Right lobe of liver (tissue), 6 donors: ENCODE measurements at places on chromosomes 16 and 17. TPM values are rescaled to one million over a fixed set of nuclear protein-coding genes. Genes with fewer than 3 reads are reported as not detected.

VAT1L gene
- total RNA-seq = not detected

GRCh38 chr16:66911801-66912200 lies 6.9 kb downstream of the CDH16 start:
- DNase-seq = peak; percentile 32

DNA sequence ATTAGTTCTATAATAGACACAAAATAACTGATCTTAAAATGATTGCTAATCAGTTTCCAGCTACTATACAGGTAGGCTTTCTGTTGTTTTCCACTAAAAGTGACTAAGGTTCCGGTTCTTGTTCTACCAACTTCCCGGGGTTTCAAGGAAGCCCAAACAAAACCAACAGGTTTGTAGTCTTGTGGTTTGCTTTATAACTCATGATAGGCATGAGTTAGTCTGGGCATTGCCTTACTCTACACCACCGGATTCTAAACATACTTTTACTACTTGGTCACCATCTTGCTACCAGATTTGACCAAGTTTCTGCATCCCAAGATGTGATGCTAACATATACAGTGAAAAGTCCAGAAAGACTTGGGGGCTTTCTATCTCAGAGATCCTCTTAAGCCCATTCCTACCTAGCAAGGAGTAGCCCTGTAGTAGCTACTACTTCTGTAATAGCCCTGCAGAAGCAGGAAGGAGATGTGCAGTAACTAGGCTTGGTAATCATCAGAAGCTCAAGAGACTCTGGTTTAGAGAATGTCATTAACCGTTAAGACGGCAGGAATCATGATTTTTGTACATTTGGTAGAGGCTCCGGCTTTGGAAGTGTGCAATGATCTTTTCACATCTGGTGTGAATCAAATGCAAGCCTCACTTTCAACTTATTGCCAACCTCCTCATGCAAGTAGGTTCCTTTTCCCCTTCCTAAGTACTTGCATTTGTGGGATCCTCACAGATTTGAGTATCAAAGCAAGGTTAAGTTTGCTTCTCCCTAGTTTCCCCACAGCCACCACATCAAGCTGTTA lies 1.6 kb downstream of the FAM117A start:
- DNase-seq = no peak

- DNase-seq = no peak
These were observed 50.9 kb upstream of the GSE1 start for GRCh38 chr16:85562093-85562786.

ST6GALNAC1 gene
- total RNA-seq = not detected

TM4SF5 gene
- 215 TPM for total RNA-seq

MYH4 gene
- total RNA-seq = 0.07 TPM

DNA sequence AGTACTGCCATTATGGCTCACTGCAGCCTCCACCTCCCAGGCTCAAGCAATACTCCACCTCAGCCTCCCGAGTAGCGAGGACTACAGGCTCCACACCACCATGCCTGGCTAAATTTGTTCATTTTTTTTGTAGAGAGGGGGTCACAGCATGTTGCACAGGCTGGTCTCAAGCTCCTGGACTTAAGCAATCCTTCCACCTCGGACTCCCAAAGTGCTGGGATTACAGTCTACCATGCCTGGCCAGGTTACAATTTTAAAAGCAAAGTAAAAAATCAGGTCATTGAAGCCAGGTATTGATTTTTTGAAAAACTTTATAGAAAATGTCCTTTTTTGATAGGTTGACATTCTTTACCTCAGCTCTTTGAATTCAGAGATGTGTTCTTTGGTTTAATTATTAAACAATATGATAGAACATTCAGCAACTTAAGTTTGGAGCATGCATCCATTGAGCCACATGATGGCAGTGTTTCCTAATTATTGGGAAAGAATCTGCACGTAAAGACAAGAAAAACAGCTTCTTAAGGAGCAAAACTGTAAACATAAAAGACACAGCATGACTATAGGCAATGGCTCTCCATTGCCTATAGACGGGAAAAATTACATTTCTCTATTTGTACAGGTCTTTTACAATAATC lies 1.7 kb upstream of the SLC16A11 start:
- DNase-seq = no peak

MYH2 gene
- total RNA-seq = 0.46 TPM

SMPD3 gene
- 7.7 TPM for total RNA-seq

GRCh38 chr17:951325-952132 lies 28.0 kb downstream of the NXN start:
- DNase-seq = no peak

GRCh38 chr16:89009343-89010209 lies 32.6 kb upstream of the CBFA2T3 start:
- DNase-seq = no peak

GRCh38 chr17:43822570-43823190 lies 10.3 kb downstream of the MPP3 start:
- DNase-seq = peak; percentile 37

DNA sequence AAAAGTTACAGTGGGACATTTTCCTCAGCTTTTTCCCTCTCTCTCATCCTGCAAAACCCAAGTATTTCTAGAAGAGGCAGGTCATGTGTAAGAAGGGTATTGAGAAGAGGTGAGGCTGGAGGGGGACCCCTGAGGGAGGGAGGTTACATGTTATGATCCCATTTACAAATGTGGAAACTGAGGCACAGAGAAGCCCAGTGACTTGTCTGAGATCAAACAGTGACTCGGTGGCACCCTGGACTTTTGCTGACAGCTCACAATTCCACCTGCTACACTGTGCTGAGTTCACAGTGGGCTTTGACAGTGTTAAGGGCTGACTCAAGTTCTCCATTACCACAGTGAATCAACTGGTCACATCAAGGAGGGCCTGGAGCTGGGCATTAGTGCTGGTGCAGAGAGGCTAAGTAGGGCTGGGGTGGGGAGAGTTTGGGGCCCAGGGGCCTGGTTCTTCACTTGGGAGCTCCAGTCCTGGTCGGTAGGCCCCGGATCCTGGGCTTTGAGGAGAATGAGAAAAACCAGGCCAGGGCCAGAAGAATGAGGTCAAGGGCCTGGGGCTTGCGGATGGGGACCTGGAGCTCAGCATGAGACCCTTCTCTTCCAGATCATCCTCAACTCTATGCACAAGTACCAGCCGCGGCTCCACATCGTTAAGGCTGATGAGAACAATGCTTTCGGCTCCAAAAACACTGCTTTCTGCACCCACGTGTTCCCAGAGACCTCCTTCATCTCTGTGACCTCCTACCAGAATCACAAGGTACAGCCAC lies 26.0 kb downstream of the TBX4 start:
- DNase-seq = no peak

DNA sequence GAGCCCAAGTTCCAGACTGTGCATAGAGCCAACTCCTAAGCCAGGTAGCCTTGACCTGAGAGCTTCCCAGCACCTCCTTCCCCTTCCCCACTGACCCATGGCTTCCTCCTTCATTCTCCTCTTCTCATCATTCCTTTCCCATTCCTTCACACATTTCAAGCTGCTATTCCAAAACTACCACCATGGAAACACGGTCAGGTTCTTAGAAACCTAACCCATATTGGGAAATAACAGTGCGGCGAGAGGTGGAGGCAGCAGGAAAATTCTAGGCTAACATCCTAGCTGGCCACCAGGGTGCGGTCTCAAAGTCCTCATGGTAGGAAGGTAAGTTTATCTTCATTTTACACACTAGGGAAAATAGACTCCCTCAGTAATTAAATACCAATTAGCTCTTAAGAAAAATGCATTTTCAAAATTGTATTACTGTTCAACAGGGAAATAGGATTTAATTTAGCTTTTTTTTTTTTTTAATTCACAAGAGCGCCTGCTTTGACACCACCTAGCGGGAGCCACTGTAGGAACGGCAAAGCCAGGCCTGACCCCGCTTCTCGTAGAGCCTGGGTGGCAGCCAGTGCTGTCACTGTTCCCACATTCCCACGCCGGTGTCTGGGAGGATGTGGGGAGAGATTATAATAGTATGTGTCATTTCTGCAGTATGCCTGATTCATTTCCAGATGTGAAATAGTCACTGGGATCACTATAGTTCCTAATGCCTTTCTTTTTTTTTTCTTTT lies 14.0 kb upstream of the SPHK1 start:
- peak; percentile 66 for DNase-seq

- DNase-seq = no peak
These were observed 34.4 kb downstream of the PMFBP1 start for GRCh38 chr16:72137380-72138063.

TOX3 gene
- 3.7 TPM for total RNA-seq

GFAP gene
- 0.18 TPM for total RNA-seq

DNA sequence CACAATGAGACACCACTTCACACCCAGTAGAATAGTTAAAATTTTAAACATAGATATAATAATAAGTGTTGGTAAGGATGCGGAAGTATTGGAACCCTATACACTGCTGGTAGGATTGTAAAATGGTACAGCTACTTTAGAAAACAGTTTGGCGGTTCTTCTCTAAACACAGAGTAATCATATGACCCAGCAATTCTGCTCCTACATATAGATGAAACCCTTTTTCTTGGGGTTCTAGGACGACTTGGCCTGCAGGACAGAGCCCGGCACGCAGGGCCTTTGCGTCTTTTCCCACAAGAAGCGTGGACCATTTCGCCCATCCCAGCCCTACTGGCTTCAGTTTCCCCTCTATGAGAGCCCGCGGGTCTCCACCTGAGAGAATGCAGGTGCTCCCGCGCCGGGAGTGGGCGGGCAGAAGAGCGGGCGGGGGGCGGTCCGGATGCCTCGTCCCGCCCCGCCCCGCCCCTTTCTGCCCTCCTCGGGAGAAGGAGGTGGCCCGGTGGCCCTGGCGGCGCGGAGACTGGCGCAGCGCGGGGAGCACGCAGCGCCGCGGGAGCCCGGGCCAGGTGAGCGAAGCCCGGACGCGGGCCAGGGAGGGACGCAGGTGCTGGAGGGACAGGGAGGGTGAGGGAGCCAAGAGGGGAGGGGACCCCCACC lies at the start of gene SDR42E2:
Gene SDR42E2 (plus strand): TSS at position 508 of the 657 bp plus-strand sequence. CDS start 3,077 bp downstream, outside the sequence.
- DNase-seq = no peak

DNA sequence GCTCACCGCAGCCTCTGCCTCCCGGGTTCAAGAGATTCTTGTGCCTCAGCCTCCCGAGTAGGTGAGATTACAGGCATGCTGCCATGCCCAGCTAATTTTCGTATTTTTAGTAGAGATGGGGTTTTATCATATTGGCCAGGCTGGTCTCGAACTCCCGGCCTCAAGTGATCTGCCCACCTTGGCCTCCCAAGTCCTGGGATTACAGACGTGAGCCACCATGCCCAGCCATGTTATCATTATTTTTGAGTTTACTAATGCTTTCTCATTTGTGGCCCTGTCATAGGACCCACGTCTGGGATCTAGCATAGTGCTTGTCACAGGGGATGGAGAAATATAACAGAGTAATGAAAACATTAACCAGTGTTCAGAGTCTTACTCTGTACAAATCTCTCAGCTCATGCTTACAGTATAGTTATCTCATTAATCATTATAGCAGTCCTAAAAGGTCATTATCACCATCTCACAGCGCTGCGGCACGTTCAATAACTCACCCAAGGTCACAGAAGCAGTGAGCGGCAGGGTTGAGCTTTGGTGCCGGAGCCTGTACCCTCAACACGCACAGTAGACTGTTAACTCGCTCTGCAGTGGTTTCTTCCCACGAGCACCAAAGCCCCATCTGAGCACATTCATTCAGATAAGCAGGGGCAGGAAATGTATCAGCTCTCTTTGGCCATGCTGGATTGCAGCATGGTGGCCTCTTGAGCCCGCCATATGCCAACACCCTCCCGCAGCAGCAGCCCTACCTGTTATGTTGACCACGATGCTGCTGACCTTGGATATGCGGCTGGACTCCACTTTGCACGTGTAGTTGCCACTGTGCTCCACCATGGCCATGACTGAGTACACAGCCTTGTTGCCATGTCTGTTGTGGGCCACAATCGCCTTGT lies 21.4 kb downstream of the PECAM1 start:
- no peak for DNase-seq

- peak; percentile 28 for DNase-seq
These were observed 52.0 kb upstream of the AMZ2 start for GRCh38 chr17:68195667-68196393.

GRCh38 chr17:57463103-57463885 lies 207.0 kb downstream of the MSI2 start:
- DNase-seq = no peak

- no peak for DNase-seq
These were observed 9.0 kb downstream of the ZNF23 start for GRCh38 chr16:71453036-71453435.

TOM1L2 gene
- 16.1 TPM for total RNA-seq

PRR29 gene
- total RNA-seq = not detected

GRCh38 chr16:19067349-19068236 lies at the start of gene COQ7:
TSS of gene COQ7 (plus strand) at chr16:19067614. CDS start at chr16:19067665, 51 bp downstream.
- peak; percentile 99 for DNase-seq

DNA sequence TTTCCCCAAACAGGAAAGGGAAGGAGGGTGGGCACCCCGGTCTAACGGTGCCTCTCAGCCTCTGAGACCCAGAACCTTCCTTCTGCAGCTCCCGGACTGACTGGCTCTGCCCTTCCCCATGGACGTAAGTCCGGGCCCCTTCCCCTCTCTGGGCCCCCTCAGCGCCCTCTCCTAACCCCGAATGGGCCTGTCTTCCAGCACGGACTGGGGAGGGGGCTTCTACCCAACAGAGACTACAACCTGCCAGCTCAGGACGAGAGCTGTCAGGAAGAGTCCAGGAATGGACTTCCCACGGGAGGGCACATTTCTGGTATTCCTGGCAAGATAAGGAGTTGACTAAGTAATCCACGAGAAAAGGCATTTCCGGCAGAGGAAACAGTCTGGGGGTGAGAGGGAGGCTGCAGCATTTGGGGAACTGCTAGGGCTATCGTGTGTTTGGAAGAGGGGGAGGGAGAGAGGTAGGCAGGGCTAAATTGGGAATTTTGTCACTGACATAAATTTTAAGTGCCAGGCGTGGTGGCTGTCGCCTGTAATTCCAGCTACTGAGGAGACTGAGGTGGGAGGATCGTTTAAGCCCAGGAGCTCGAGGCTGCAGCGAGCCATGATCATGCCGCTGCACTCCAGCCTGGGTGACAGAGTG lies 12.1 kb upstream of the ALDOA start:
- DNase-seq = no peak

DNA sequence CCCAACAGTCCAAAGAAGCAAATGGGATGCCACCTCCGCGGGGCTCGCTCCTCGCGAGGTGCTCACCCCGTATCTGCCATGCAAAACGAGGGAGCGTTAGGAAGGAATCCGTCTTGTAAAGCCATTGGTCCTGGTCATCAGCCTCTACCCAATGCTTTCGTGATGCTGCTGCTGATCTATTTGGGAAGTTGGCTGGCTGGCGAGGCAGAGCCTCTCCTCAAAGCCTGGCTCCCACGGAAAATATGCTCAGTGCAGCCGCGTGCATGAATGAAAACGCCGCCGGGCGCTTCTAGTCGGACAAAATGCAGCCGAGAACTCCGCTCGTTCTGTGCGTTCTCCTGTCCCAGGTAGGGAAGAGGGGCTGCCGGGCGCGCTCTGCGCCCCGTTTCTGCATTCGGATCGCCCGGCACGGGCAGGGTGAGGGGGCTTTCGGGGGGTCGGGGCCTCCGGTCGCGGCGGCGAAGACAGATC lies at the start of gene CDH13:
Gene CDH13 (plus strand): TSS at position 179 of the 471 bp plus-strand sequence.
- DNase-seq = no peak

OR1F1 gene
- total RNA-seq = not detected

SDR42E1 gene
- 3.4 TPM for total RNA-seq

ZNF624 gene
- total RNA-seq = 1.2 TPM

DNA sequence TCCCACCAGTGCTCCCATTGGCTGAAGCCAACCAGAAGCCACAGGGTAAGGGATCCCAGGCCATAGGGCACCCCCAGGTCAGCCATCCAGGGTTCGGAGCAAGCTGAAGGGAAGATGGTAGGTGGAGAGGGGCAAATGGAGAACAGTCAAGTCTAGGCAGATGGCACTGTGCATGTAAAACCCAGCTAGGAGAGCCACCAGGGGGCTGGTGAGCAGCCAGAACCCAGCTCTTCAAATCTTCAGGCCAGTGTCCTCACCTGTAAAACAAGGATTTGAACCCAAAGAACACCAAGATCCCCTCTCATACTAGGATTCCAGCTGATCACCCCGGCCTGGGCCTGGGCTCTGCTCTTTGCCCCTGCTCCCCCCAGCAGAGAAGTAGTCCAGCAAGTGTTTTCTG lies 43.5 kb downstream of the GINS3 start:
- DNase-seq = no peak

GNPTG gene
- total RNA-seq = 61.0 TPM
